Activated naive CD8-positive, alpha-beta T cell treated with anti-CD3 and anti-CD28 coated beads, Interleukin-2, amount 50 U/mL, for 24 hours (primary cell): ENCODE measurements at places on chromosomes 7 and 10.

DNA sequence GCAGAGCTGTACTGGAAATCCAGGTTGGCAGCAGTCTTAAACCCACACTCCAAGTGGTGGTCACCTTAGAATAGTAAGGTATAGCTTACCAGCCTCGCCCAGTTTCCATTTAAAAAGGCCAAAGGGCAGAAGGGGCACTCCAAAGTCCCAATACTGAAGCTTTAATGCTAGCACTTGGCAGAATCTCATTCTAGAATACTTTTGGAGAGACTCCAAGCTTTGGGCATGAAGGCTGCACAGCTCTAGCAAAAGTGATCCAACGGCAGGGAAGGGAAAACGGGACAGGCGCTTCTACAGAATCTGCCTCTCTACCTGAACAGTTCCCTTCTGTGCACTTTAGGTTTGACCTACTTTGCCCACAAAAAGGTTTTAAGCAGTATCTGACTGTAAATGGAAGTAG is 19.7 kb downstream of the SMURF1 start:
- no peak for DNase-seq

DNA sequence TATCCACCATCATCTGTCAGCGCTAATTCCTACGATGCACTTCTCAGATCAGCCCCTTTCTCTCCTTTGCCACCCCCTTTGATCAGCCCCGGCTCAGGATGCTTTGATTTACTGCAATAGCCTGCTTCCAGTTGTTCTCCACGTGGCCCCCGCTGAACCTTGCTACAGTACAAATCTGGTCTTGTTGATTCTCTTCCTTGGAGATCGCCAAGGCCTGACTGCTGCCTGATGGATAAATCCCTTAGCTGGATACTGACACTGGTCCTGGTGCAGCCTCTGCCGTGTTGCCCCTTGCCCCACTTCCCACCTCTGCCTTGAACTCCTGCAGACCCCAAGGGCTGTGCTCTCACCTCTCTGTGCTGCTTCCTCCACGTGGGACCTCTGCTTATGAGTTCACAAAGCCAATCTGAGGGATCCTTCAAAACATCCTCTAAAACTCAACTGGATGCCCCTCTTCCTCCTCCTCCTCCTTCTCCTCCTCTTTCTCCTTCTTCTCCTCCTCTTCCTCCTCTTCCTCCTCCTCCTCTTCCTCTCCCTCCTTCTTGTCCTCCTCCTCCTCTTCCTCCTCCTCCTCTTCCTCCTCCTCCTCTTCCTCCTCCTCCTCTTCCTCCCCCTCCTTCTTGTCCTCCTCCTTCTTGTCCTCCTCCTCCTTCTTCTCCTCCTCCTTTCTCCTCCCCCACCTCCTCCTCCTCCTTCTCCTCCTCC is 15.3 kb downstream of the PLXNA4 start:
- no peak for DNase-seq

- no peak for DNase-seq
Measured at GRCh38 chr7:40733114-40733513, 598.3 kb downstream of the SUGCT start.

DNA sequence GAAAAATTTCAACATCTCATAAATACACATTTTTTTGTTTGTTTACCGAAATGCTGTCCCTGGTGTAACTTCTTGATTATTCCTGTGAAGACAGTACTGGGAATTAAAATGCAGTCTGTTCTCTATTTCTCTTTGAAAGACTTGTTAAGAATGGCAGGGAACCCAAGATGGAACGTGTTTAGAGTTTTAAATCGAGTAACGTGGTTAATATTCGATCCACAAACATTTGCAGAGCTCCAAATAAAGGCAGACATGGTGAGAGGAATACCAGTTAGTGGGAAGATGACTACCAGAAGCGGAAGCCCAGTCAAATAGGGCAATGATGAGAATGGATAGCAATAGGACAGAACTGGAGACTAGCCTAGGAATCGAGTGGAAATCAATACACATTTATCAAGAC is 6.7 kb downstream of the PON3 start:
- DNase-seq = no peak

- no peak for DNase-seq
Measured at GRCh38 chr7:115040495-115040894, 118.6 kb downstream of the MDFIC start.

DNA sequence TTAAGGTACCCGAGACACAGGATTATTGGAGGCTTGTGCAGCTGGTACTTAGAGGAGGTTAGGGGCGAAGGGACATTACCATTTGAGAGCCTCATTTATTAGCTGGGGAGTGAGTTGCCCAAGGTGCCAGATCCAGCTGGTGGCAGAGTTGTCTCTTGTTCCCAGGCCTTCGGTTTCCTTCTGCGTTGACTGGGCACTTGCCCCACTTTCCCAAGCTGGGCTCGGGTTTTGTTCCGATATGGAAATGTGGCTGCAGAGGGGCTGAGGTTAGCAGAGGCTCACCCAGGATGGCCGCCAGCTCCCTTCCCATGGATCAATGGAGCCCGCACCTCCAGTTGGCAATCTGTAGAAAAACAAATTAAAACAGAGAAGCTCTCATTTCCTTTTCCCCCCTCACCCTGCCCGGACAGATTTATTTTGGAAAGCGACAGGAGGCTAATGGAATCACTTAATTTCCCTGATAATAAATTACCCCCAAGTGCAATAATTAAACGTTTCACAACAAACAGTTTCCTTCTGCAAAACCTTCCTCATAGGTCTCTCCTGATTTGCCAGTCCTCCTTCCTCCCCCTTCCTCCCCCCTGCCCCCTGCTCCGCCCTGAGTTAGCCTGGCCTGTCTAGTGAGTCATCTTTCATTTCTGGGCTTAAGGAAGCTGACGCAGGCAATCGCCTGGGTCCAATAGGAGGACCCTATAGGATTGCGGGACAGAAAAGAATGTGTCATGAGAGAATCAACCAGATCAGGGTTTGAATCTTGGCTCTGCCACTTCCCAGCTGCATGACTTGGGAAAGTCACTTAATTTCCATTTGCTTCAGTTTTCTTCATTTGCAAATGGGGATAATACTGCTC is 51.7 kb downstream of the ADRA2A start:
- DNase-seq = no peak

DNA sequence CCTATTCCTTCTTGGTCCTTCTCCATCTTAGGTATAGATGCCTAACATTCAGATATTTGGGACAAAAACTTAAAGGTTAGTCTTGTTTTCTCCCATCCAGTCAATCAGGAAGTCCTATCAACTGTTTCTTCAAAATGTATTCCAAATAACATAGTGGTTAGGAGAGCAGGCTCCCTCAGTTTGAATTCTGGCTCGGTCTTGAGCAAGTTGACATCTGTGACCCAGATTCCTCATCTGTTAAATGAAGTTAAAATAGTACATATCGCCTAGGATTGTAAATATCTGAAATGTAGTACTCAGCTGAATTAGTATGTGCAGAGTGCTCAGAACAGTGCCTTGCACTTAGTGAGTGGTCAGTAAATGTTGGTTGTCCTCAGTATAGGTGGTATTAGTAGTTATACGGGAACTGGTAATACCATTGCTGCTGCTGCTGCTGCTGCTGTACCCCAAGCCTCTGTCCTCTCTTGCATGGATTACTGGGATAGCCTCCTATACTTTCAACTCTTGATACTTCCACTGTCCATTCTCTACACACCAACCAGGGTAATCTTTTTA is 58.6 kb downstream of the RALA start:
- DNase-seq = no peak

DNA sequence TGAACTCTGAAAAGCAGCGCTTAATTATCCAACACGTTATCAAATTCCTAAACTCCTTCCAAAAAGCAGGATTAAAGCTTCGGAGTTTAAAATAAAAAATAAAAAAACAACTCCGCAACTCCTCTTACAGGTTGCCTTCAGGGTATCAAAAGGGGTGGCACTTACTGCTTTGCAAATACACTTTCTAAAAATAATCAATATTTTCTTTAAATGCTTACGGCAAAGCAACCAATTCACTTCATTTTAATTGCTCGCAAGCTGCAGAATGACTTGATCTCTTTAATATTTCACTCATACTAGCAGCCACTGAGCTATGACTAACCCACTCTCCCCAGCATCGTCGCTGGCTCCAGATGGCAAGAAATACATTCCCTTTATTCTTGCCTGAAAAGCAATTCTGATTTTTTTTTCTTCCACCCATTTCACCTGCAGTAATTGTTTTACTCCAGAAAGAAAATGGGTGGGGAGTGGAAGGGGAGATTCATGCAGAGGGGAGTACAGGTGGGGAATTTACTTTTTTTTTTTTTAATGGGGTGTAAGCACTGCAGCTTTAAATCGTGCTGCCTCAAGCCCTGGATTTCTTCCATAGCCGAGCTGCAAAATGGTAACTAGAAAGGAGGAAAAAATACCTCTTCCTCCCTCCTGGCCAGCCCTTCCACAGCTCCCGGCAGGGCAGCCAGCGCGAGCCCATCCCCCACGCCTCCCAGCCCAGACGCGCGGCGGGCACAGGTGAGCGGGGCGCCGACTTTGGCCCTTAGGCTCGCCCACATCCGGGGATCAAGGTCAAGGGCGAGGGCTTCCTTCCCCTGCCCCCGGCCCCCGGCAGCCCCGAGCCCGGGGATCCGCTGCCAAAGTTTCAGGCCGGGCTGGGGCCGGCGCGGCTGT is 54.2 kb upstream of the FHIP2A start:
- DNase-seq = peak; percentile 15

GRCh38 chr10:26799342-26799741 is 61.4 kb downstream of the ABI1 start:
- DNase-seq = no peak

- no peak for DNase-seq
Measured at GRCh38 chr7:139768249-139768824, 9.5 kb downstream of the HIPK2 start.

DNA sequence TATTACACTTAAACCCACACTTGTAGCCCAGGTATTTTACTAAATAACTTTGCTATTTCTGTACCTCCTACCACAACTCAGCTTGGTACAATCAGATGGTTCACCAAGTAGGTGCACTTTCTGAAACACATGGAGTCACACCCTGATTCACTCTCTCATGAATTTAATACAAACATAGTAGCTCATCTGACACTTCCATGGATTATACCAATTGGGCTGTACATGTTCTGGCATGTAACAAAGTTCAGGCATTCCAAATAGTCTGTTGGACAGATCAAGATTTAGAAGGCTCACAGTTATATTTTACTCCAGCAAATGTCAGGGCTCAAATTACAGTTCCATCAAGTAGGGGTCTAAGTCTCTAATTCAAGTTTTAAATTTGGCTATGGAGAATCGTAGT is 62.2 kb upstream of the RNF148 start:
- no peak for DNase-seq

- DNase-seq = no peak
Measured at GRCh38 chr10:120480848-120481247, 23.8 kb downstream of the PLPP4 start.

GRCh38 chr10:13118784-13119410 is 18.9 kb downstream of the OPTN start:
- DNase-seq = no peak

- no peak for DNase-seq
Measured at GRCh38 chr10:22629852-22630233, 84.5 kb downstream of the PIP4K2A start.

- DNase-seq = no peak
Measured at GRCh38 chr7:139655305-139655704, 122.5 kb downstream of the HIPK2 start.

- no peak for DNase-seq
Measured at GRCh38 chr10:101114646-101115045, 16.5 kb upstream of the TLX1 start.

GRCh38 chr10:36488579-36488978 is 636.8 kb upstream of the ANKRD30A start:
- DNase-seq = no peak

- DNase-seq = no peak
Measured at GRCh38 chr10:5464546-5464945, 34.8 kb downstream of the CALML5 start.

- DNase-seq = no peak
Measured at GRCh38 chr10:100020886-100021253, 11.1 kb upstream of the DNMBP start.
